ENCODE measurements at places on chromosomes 12 and 14.

- DNase-seq: no peak
These were observed 165.5 kb upstream of the WSCD2 start for GRCh38 chr12:107963635-107964034.

DNA sequence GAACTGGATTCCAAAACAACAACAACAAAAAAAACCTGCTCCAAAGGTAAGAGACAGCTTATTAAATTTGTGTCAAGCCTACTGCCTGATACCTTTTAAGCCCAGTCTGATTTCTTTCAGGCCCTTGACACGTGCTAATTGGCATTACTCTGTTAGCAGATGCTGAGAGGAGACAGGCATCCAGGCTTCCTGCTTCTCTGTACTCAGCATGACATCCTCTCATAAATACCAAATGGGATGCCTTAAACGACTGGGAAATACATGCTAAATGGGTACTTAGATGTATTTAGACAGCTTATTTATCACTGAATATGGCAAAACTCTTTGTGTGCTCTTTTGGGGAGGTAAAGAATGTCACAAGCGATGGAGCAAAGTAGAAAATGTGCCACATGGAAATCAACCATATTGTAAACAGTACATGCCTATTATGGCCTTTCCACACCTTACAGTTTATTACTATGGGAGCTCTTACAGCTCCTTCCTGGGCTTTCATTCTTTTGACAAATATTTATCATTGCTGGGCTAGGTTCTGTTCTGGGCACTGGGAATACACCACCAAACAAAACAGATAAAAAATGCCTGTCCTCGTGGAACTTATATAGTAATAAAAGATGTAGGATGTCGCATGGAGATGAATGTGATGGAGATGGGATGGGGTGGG lies 11.5 kb upstream of the PCED1B start:
- DNase-seq: no peak

- DNase-seq: peak; percentile 89
These were observed 136.3 kb downstream of the SCARB1 start for GRCh38 chr12:124727264-124727800.

DNA sequence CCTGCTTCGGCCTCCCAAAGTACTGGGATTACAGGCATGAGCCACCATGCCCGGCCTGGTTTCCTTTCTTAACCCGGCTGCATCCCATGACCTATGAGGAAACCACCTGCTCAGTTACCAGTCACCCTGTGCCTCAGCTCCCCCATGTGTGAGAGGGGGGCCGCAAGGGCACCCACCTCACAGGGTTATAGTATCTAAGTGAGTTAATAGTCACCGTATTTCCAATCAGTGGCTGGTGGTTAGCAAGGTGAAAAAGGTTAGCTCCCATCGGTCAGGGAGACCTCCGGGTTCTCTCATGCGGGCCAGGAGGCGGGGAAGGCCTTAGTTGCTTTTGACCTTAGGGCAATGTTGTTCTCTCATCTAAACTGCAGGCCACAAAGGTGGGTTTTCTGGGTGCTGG lies 6.7 kb downstream of the LRP1 start:
- no peak for DNase-seq

- no peak for DNase-seq
These were observed 3.0 kb upstream of the SNW1 start for GRCh38 chr14:77763978-77764377.

DNA sequence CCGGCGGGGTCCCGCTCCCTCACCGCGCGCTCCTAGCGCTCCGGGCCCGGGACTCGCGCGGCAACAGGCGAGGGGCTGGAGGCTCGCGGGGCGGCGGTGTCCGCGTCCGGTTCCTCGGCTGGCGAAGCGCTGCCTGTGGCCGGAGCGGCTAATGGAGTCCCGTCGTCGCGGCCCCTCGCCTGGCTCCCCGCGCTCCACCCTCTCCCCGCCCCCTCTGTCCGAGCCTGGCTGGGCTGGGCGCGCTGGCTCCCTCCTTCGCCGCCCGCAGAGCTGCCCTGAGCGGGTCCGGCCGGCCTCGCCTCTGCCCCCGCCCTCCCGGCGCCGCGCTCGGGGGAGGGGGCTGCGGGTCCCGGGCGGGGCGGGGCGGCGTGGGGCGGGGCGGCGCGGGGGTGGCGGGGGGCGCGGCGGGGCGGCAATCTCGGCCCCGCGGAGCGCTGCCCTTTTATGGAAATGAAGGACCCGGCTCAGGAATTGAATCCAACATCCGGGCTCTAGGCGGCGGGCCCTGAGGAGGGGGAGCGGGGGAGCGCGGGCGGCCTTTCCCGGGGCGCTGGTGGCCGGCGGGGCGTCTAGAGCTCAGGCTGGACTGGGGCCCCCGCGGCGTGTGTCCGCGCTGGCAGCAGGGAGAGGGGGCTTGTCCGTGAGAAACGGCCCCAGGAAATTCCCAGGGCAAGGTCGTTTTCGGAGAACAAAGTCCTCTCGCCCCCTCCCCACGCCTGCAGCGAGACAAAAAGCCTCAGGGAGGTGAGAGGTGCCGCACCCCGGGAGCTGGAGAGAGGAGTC lies at the start of gene FERMT2:
FERMT2 (minus strand) TSS at position 153 of the 783 bp plus-strand sequence. CDS start 482 bp downstream, outside the sequence.
- peak; percentile 93 for DNase-seq

DNA sequence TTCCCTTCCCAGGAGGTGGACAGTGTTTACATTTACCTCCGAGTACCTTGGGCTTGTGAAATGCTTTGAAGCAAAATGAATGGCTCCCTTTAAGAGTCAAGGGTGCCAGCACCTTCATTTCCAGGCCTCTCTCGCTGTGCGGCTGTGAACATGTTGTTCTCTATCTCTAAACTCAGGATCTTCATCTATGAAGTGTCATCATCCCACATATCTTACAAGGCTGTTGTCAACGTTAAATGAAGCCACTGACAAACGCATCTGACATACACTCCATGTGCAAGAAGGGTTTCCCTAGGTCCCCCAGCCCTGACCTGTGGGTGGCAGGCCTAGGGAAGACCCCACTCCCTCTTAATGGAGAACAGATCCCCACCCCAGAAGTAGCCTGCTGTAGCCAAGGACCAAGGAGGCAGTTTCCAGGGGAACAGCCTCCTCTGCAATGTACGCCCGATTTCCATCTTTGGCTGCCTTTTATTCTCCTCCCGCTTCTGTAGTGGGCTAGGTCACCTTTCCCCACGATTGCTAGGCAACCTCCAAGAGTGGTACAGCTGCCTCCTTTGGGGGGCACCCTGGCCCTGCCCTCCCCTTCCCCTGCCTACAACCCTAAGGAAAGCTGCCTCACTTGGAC lies 7.6 kb downstream of the ACTN1 start:
- no peak for DNase-seq

DNA sequence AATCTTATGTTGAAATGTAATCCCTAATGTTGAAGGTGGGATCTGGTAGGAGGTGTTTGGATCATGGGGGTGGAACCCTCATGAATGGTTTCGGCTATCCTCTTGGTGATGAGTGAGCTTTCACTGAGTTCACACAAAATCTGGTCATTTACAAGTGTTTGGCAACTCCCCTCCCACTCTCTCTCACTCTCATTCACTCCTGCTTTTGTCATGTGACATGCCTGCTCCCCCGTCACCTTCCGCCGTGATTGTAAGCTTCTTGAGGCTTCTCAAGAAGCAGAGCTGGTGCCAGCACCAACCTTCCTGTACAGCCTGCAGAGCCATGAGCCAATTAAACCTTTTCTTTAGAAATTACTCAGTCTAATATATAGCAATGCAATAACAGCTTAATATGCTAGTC lies 245.4 kb downstream of the BMP4 start:
- no peak for DNase-seq

DNA sequence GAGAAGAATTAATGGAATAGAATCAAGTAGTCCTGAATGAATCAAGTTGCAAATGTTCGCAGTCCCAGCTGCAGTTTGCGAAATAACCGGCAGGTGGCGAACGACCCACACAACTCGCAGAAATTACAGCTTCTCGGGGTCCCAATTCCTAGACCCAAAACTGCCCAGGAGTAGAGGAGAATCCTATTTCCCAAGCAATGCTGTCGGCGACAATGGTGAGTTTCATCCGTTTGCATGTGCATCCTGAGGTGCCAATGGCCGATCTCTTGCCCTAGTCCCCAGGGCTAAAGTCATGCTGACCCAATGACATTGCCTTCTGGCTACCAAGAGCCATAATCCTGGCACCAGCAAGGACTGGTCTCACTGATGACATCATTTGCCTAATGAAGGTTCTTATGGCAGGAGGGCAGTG lies 8.5 kb upstream of the ASCL1 start:
- no peak for DNase-seq

DNA sequence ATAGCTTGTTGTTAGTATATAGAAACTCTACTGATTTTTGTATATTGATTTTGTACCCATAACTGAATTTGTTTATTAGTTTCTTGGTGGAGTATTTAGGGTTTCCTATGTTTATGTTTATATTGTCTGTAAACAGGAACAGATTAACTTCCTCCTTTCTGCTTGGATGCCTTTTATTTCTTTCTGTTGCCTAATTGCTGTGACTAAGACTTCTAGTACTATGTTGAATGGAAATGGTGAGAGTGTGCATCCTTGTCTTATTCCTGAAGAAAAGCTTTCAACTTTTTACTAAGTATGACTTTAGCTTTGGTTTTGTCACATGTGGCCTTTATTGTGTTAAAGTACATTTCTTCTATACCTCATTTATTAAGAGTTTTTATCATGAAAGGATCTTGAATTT lies 20.9 kb downstream of the FBXW8 start:
- DNase-seq: no peak

GRCh38 chr14:93707475-93707874 lies 80.8 kb downstream of the PRIMA1 start:
- no peak for DNase-seq

- no peak for DNase-seq
These were observed 123.9 kb downstream of the ADAMTS20 start for GRCh38 chr12:43428088-43428600.

- no peak for DNase-seq
These were observed 6.9 kb downstream of the ATP2B1 start for GRCh38 chr12:89701606-89702206.

- no peak for DNase-seq
These were observed 4.7 kb upstream of the LPAR5 start for GRCh38 chr12:6640497-6640896.

DNA sequence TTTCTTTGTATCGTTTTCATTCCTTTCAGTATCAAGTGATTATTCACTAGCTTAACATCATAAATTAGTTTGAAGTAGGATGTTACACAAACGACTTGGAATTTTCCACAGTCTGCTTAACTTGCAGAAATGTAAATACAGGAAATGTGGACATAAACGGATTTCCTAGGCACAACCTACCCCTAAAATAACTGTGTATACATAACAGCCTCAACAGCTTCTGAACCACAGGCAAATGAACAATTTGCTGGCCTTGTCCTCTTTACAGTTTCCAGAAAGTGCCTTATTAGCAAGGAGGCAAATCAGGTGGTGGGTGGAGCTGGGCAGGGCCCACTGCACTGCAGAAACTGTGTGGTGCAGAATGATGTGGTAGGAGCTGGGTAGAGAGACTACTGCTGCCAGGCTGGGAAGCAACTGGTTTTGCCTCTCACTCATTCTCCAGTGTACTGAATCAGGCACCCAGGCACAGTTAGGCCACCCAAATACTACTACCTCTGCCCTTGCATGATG lies 14.1 kb downstream of the DRAM1 start:
- DNase-seq: no peak

GRCh38 chr14:95520346-95520745 lies 3.9 kb upstream of the SYNE3 start:
- DNase-seq: no peak

GRCh38 chr12:21451529-21451928 lies 14.1 kb downstream of the PYROXD1 start:
- DNase-seq: no peak

GRCh38 chr12:118188690-118189371 lies 52.9 kb downstream of the PEBP1 start:
- DNase-seq: peak; percentile 40

DNA sequence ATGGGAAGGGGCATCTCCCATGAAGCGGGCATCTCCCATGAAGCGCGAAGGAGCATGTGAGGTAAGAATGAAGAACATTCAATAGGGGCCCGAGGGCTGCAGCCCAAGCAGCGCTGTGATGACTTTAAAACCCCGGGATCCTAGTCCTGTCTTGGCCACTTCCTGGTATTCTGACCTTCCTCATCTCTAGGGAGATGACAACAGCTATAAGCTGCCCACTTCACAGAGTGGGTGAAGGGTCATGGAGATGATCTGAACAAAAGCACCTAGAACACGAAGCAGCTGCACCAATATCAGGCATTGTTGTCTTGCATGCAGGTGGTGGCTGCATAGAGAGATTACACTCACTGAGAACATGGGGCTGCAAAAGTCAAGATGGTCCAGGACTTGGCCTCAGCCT lies 64.5 kb downstream of the SPTB start:
- DNase-seq: no peak

- no peak for DNase-seq
These were observed 11.5 kb downstream of the TCL1B start for GRCh38 chr14:95697764-95698163.
